ENCODE measurements at places on chromosomes 6 and 20. TPM values are rescaled to one million over a fixed set of nuclear protein-coding genes. Genes with fewer than 3 reads are reported as not detected.

DNA sequence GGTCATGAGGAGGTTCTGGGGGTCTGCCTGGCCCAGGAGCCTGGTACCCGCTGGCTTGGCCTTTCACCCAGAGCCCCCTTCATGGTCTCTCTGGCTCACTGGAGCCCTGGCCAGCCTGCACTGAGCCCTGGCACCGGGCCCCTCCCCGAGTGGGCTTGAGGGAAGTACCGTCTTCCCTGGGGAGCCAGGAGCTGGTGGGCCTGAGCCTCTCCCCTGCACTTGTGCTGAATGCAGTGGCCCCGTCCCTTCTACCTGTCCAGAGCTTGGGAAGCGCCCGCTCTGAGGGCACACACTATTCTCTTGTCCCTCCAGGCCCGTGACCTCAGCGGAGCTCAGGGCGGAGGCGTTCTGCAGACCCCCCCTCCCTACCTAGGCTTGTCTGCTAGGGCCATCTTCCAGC, 62.2 kb downstream of the TCP11 start:
- no peak for DNase-seq

GRCh38 chr6:66522864-66523263, 815.8 kb upstream of the EYS start:
- no peak for DNase-seq

DNA sequence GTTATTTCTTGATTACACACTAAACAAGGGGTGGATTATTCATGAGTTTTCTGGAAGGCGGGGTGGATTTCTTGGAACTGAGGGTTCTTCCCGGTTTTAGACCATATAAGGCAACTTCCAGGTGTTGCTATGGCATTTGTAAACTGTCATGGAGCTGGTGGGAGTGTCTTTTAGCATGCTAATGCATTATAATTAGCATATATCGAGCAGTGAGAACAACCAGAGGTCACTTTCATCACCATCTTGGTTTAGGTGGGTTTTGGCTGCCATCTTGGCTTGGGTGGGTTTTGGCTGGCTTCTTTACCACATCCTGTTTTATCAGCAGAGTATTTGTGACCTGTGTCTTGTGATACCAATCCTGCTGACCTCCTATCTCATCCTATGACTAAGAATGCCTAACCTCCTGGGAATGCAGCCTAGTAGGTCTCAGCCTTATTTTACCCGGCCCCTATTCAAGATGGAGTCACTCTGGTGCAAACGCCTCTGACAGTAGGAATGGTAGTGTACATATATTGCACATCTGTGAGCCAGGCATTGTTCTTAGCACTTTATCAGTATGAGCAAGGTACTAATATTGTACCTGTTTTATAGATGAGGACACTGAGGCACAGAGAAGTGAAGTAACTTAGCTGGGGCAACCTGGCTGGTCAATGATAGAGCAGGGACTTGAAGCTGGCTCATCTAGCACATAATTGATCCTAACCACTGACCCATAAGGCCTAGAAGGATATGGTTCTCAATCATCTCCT, 203.7 kb downstream of the NFATC2 start:
- DNase-seq, result no peak

- no peak for DNase-seq
These were observed 186.1 kb upstream of the SLC24A3 start for GRCh38 chr20:19026121-19026878.

GRCh38 chr6:10408457-10408856, 6.4 kb downstream of the TFAP2A start:
- DNase-seq, result no peak

- DNase-seq, result no peak
These were observed 120.1 kb upstream of the ARMC2 start for GRCh38 chr6:108727966-108728730.

GRCh38 chr6:129248946-129249345, 366.0 kb downstream of the LAMA2 start:
- no peak for DNase-seq

DNA sequence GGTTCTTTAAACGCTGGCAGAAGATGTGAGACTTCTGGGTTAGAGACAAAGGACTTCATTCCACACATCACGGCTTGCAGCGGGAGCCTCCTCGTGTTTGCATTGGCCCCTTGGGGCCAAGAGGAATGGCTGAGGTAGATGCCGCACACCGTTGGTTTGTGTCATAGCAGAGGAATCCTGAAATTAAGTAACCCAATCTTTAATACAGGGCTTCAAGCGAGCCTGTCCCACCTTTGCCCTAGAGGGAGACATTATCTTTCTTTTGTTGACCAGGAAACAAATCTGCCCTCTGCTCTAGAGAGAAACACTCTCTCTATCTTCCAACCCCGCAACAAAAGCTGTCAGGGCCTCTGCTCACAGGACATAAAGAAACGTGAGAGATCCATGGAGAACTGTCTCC, 277.5 kb upstream of the ZFP64 start:
- no peak for DNase-seq

- DNase-seq, result no peak
These were observed 132.2 kb upstream of the RREB1 start for GRCh38 chr6:6975459-6976111.

GRCh38 chr20:63536241-63536977, 767 bp downstream of the PTK6 start:
- no peak for DNase-seq

DNA sequence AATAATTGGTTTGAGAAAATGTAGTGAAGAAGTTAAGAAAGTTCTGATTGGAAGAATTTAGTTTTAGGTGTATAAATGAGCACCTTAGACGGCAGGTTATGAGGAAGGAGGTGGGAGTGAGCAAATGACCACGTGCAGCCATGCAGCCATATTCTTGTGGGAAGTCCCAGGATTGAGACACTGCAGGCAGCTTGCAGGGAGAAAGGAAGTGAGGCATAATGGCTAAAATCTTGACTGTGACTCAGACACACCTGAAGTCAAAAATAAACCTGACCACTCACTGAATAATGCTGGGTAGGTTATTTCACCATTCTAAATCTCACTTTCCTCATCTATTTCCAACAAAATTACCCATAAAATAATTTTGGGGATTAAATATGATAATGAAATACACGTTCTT, 16.6 kb downstream of the DSE start:
- no peak for DNase-seq

- no peak for DNase-seq
These were observed 48.1 kb downstream of the MAN1A1 start for GRCh38 chr6:119301429-119301828.

GRCh38 chr6:6920114-6920986, 187.4 kb upstream of the RREB1 start:
- no peak for DNase-seq

- DNase-seq, result no peak
These were observed 15.3 kb upstream of the SULF2 start for GRCh38 chr20:47800623-47801022.

GRCh38 chr20:15921930-15922329, 651.3 kb downstream of the KIF16B start:
- DNase-seq, result no peak

DNA sequence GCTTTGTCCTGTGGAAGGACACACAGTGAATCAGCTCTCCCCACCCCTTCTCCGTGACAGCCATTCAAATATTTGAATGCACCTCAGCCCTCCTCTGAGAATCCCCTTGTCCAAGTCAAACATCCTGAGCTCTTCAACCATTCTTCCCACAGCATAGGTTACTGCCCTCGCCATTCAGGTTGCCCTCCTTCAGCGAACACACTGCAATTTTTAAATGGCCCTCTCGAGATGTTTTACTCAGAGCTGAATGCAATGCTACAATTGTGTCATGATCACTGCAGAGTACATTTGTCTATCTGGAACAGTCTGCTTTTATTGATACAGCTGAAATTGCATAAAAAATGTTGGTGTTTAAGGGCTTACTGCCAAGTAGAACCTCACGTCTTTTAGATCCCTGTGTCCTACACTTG, 48.9 kb downstream of the SLC2A12 start:
- DNase-seq, result no peak

DNA sequence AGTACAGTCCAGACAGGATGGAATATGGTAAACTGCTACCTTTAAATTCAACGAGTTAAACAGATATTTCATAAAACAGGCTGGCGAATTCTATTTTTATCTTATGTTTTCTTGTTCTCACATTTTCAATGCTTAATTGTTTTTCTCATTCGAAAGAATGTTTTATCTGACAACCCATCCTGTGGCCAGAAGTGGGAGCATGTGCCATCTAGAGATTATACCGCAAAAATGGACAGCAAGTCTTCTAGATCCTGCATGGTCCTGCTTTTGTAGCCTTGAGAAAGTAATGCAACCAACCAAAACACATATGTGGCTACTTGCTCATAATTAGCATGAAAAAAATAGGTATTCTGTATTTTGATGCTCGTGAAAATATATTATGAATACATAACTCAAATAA, 30.7 kb downstream of the TUBB2B start:
- no peak for DNase-seq

DNA sequence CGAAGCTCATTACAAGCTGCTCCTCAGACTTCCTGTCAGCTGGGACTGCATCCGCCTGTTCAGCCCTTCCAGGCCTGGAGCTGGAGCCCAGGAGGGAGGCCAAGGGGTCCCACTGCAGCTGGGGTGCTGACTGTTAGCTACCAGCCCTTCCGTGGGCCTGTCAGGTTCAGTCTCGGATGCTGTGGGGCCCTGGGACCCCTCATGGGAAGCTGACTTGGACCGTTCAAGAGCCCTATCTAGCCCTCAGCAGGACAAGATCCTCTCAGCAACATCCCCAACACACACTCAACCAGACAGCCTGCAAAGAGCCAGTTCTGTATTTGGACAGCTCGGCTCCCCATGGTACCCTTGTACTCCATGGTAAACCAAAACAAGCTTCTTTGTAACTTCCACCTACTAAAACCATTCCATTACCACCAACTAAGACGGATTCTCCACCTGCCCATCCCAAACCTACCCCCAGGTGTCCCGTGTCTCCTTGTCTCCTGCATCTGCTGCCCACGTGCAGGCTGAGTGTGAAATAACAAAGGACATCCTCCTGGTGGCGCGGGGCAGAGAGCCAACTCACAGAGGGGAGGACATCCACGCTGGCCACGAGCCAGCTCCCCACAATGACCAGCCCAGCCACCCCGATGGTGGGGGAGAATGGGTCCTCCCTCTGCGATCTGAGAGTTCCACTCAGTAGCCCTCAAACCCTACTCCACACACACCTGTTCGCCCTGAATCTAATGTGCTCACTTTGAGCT, 111.2 kb downstream of the TAF4 start:
- no peak for DNase-seq

DNA sequence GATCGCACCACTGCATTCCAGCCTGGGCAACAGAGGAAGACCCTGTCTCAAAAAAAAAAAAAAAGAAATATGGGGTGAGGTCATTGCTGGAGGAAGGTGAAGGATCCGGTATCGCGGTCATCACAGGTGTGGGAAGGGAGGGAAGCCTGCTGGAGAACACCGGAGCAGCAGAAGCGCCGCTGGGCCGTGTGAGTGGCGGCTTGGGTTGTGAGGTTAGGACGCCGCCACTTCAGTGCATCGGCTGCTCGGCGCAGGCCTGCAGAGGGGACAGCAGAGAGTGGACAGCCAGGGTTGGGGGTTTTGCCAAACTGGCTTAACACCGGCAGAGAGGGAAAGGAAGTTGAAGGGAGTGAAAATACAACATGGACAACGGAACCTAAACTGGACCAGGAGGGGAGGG, 5.4 kb downstream of the TLDC2 start:
- DNase-seq, result no peak

DNA sequence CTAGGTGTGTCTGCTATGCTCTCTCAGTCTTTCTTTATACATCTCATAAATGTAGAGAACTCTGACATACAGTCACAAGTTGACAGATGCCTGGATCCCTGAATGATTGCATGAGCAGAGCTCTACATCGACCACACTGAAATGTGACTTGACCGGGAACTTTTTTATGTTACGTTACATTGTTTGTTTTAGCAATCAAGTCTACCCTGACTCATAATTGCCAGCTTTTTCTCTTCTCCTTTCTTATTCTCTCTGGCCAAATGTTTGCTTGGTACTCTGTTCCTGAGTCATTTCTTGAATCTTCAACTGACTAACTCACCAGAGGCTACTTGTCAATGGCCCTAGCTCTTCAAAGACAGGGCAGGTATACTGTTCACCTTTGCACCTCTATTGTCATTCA, 213.6 kb upstream of the DTNBP1 start:
- DNase-seq, result no peak

GRCh38 chr6:2476376-2476775, 231.0 kb upstream of the GMDS start:
- no peak for DNase-seq

DNA sequence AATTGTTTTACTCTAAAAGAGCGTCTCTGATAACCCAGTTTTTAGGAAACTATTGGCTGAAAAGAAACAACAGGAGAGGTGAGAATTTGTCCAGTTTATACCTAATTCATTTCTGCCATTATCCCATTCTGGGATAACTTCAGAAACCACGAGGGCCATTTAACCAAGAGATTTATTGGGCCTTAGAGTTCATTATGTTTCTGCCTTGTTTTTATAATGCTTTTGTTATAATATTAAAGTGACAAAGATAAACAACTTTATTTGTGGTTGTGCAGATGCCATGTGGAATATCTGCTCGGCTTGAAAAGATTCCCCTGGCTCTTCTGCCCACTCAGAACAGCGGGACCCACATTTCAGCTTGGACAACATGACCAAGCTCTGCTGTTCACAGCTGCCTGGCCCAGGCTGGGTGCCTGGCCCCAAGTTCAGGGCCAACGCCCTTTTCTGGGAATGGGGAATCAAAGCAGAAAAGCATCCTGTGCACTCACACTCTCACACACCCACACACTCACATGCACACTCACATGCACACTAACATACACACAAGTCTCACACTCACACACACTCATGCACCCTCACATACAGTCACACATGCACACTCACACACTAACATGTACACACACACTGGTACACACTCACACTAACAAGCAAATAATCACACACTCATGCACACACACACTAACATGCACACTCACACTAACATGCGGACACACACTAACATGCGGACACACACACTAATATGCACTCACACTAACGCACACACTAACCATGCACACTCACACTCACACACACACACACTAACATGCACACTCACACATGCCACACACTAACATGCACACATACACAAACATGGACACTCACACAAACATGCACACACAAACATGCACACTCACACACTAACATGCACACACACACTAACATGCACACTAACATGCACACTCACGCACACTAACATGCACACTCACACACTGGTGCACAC, 86.7 kb upstream of the NEDD9 start:
- DNase-seq, result no peak

- no peak for DNase-seq
These were observed 26.0 kb downstream of the KCNQ2 start for GRCh38 chr20:63446216-63447024.

GRCh38 chr20:51195419-51195901, 172.6 kb upstream of the KCNG1 start:
- no peak for DNase-seq

- no peak for DNase-seq
These were observed 523.1 kb downstream of the HTR1B start for GRCh38 chr6:76940191-76940590.

Gene LTB
- total RNA-seq, result 1.6 TPM

Gene ULBP3
- 1.8 TPM for total RNA-seq

Gene C4B
- 912 TPM for total RNA-seq

Gene CDH4
- not detected for total RNA-seq

Gene OVOL2
- total RNA-seq, result not detected

Gene TUBB1
- total RNA-seq, result 0.24 TPM

Gene EDEM2
- total RNA-seq, result 29.4 TPM

Gene TSHZ2
- total RNA-seq, result 35.6 TPM

Gene NRSN1
- total RNA-seq, result not detected

Gene ADA
- total RNA-seq, result 62.6 TPM
